Stimulated activated CD8-positive, alpha-beta memory T cell treated with anti-CD3 and anti-CD28 coated beads, Interleukin-12 subunit alpha, Interleukin-12 subunit beta, amount 100 ng/mL, for 1 hour (primary cell): ENCODE measurements at places on chromosomes 12 and 14.

DNA sequence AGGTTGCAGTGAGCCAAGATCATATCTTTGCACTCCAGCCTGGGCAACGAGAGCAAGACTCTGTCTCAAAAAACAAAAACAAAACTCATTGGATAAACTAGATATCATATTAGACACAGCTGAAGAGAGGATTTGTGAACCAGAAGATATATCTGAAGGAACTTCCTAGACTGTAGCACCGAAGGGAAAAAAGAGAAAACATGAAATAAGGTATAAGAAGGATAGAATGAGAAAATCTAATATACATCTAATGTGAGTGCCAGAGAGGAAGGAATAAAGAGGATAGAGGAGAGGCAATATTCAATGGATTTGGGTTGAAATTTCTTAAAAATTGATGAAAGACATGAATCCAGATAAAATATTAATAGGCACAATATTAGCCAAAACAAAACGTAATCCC is 22.5 kb downstream of the TMPRSS12 start:
- no peak for DNase-seq

DNA sequence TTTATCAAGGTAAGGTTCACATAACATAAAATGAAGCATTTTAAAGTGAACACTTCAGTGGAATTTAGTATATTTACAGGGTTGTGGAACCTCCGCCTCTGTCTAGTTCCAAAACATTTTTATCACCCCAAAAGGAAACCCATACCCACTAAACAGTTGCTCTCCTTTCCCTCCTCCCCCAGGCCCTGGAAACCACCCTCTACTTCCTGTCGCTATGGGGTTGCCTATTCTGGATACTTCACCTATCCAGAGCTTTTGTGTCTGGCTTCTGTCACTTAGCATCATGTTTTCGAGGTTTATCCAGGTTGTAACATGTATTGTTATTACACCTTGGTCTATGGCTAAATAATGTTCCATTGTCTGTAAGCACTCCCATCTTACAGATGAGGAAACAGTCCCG is 27.7 kb upstream of the ZFP36L1 start:
- no peak for DNase-seq

DNA sequence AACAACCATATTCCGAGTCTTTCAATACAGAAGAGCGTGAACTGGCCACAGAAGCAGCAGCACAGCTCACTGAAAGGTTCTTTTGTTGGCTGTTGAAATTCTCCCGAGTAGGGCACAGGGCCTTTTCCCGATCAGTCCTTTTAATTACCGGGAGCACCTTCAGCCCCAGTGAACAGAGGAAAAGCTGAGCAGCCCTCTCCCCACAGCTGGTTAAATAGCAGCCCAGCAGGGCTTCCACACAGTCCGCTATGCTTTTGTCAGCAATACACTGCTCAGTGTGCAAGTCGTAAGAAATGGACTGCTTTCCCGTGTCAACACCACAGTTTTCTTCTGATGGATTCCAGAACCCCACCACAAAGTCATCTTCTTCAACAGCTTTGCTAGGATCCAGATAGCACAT is 61.3 kb downstream of the DICER1 start:
- DNase-seq: no peak

DNA sequence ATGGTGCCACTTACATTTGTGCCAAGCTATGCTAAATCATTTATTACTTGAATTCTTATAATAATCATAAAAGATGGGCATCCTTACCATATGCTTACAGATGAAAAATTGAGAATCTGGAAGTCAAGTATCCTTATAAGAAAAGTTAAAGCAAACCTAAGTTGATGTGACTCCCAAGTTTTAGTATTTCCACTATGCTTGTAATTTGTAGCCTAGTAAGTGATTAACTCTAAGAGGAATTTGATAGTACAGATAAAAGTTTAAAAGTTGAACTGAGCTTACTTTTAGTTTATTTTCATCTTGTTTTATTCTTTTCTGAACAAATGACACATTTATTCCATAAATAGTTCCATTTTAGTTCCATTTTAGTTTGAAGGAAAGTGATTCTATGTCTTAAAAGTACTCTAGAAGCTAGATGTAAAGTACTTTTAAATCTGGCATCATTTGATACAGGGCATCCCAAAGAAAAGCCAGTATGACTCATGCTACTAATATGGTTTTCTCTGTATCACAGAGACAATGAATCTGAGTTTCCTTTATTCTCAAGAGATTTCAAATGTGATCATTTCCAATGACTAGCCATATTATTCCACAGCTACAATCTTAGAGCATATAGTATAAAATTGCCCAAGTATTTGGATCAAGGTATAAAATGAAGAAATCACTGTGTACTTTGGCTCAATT is 596.0 kb downstream of the SLC16A7 start:
- DNase-seq: no peak

DNA sequence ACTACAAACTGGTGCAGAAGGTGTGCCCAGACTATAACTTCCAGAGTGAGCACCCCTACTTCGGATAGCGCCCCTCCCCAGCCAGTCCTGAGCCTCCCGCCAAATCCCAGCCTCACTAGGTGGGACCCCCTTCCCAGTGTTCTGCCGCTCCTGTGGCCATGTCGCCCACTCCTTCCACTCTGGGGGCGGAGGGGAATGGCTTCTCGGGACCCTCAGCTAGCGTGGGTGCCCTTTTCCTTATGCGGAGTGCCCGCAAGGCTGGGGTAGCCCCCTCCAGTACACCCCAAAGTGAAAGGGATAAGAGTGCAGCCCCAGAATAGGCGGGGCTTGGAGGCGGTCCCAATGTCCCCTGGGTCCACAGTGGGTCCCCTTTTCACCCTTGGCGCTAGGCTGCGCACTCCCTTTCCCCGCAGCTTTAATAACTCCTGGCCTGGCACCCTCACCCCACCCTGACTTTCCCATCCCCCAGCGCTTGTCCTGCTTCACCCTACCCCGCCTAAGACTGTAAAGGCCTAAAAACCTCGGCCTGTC is 3.8 kb upstream of the SHMT2 start:
- DNase-seq: no peak

- DNase-seq: no peak
Observed at GRCh38 chr12:39406262-39406661, 36.7 kb downstream of the KIF21A start.

GRCh38 chr12:47314996-47315395 is 235.2 kb upstream of the AMIGO2 start:
- DNase-seq: no peak

- no peak for DNase-seq
Observed at GRCh38 chr14:103315941-103316340, 18.1 kb upstream of the EIF5 start.

GRCh38 chr14:29045237-29045636 is 278.6 kb downstream of the FOXG1 start:
- DNase-seq: no peak

- DNase-seq: peak; percentile 30
Observed at GRCh38 chr14:35534873-35535482, 1.0 kb downstream of the INSM2 start.

DNA sequence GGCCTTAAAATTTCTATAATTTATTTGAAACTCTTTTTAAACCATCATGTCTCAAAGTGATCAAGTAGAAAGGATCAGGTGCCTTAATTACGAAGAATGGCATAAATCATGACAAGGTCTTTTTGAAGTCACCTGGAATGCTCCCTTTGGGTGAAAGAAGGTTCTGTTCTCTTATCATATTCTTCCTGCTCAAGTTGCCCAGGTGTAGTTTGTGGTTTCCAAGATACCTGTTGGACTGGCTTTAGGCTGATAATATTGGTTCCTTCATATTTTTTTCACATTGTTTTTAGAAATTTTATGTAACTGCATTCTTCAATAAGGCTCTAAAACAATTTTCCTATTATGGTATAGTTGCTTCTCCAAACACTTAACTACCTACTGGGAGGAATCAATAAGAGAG is 29.2 kb downstream of the RASSF3 start:
- no peak for DNase-seq

GRCh38 chr12:8905546-8905945 is 8.8 kb upstream of the PHC1 start:
- no peak for DNase-seq

DNA sequence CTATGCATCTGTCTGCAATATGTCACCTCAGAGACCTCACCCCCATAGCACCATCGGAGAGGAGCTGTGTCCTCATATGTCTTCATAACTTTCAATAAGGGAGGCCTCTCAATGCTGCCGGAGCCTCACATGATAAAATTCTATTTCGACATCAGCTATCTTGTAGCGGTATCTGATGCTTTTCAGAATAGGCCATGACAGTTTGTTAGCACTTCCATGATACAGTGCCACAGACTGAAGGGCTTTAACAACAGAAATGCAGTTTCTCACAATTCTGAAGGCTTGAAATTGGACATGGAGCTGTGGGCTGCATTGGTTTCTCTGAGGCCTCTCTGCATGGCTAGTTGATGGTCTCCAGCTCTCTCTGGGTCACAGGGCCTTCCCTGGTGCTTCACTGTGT is 125.0 kb upstream of the PZP start:
- DNase-seq: no peak

GRCh38 chr12:13390381-13390861 is 193.9 kb downstream of the EMP1 start:
- DNase-seq: no peak

GRCh38 chr12:96099986-96100385 is 64.6 kb upstream of the LTA4H start:
- no peak for DNase-seq

DNA sequence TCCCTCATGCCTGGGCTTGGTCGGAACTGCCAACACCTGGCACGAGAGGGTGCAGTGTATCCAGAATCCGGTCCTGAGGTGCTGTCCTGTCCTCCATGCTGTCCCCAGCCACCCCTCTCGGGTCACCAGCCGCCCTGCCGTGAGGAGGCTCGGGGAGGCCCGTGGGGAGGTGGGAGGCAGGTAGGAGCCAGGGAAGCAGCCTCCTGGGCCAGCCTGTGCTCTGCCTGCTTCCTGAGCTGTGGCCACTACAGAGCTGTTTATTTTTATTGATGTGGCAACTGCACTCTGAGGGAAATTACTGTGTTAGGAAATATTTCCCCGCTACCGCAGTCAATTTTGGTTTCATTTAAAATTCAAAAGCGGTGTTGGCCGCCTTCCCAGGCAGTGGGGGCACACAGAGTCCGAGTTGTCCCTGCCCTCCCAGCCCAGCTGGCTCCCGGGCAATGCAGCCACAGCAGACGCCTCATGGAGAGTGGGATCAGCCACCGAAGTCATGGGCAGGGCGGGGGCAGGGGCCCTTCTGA is 18.3 kb downstream of the NOC4L start:
- DNase-seq: no peak

DNA sequence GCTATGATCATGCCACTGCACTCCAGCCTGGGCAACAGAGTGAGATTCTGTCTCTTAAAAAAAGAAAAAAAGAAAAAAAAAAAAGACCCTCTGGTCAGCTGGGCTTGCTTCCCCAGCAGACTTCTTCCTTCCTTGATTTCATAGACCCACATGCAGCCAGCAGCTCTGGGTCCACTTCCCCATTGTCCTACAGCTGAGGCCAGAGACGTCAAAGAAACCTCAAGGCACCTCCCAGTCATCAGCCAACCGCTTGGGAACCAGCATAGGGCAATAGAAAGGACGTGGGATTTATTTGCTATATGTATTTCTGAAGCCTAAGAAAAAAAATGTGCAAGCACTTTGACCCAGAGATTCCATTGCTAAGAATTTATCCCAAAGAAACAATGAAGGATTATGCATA is 35.4 kb upstream of the SPPL3 start:
- no peak for DNase-seq

- DNase-seq: no peak
Observed at GRCh38 chr14:35617500-35617899, 83.5 kb downstream of the INSM2 start.

DNA sequence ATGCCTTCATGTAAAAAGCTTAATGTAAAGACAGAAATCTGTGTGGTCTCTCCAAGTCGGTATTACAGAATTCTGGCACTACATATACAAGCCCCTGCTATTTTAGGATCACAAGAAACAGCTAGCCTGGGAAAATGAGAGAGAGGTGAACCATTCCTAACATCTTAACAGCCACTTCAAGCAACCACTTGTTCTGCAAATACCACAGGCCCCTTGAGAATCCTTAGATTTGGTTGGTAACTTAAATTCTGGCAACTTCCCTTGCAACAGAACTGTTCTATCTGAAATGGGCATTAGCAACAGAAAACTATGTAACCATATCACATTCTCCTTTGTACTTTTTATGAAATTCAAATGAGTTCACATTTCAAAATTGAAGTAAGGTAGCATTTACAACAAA is 68.5 kb downstream of the SPPL3 start:
- DNase-seq: no peak

GRCh38 chr14:75450381-75451276 is 22.8 kb downstream of the JDP2 start:
- DNase-seq: no peak

GRCh38 chr12:114302117-114302516 is 103.8 kb downstream of the TBX5 start:
- no peak for DNase-seq

DNA sequence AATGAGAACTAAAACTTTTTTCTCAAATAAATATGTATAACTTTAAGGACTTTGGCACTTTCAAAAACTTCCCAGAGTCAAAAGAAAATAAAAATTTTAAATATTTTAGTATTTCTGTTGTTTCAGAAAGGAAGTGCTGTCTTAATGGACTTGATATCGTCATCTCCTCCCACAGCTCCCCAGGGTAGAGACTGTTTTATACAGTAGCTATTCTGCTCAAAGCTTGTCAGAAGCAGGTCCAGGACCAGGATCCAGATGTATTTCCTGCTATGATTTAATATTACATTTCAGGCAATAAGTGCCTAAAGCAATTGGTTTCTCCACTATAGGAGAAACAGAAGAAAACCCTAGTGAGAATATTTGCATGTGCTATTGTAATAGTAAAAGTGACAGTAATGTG is 218.5 kb upstream of the G2E3 start:
- no peak for DNase-seq

- no peak for DNase-seq
Observed at GRCh38 chr14:50756300-50756699, 74.7 kb downstream of the NIN start.

GRCh38 chr12:52521175-52521567 is 977 bp upstream of the KRT5 start:
- no peak for DNase-seq

GRCh38 chr12:29396774-29397173 is 15.8 kb upstream of the ERGIC2 start:
- no peak for DNase-seq
